ENCODE measurements at places on chromosomes 2 and 18. TPM values are rescaled to one million over a fixed set of nuclear protein-coding genes. Genes with fewer than 3 reads are reported as not detected.

The SRD5A2 gene
- not detected for total RNA-seq

- no peak for DNase-seq
These were observed 184.4 kb upstream of the SLC39A10 start for GRCh38 chr2:195472501-195473234.

DNA sequence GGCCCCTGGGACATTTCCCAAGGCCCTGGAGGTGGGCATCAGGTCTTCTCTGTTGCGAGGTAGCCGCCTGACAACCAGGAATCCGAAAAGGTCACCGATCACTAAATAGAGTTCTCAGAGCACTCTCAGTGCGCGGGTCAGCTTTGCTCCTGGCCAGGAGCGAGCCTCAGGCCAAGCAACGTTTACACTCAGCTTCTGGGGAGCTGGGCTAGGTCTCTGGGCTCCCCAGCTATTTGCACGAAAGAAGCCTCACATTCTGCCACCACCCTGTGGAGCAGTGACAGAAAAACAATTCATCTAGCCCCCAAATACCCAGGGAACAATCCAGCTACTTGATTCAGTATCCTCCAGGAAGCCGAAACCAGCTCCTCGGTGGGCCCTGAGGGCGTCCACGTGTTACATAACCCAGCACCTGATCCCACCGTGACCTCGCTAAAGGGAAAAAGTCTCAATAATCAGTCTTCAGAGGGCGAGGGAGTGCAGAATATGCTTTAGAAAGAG, 3.3 kb downstream of the SH3BP4 start:
- DNase-seq: no peak

DNA sequence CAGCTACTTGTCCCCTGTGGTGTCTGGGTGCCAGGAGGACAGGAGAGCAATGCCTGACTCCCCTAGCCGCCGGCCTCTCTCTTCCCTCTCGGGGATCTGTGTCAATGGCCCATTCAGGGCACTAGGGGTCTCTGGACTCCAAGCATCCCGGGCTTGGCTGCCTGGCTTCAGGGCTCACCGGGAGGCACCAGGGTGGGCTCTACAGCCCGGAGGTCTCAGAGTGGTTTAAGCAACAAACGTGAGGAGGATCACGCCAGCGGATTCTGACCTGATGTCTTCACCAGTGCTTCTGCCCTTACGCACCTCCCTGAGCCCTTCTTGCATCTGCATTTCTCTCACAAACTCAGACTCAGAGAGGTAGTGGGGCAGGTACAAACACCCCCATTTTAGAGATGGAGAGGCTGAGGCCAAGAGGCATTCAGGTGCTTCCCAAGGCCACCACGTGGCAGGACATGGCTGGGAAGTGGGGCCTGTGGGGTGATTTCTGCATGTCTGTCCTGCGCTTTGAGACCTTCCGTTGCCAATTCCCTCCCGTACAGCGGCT, 243.0 kb downstream of the CELF4 start:
- peak; percentile 41 for DNase-seq

DNA sequence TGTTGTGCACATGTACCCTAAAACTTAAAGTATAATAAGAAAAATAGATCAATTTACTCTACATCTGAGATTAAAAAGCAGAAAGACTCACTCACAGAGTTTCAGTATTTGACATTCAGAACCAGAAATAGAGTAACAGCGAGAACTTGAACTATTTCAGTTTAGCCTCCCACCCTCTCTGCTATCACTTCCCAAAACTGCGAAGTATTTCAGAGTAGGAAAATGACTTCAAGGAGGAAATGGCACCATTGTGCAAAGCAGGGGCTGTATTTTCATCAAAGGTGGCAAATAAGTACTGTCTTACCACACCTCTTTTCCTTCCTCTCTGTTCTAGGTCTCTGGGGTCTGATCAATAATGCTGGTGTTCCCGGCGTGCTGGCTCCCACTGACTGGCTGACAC, 13.6 kb downstream of the DHRS9 start:
- no peak for DNase-seq

DNA sequence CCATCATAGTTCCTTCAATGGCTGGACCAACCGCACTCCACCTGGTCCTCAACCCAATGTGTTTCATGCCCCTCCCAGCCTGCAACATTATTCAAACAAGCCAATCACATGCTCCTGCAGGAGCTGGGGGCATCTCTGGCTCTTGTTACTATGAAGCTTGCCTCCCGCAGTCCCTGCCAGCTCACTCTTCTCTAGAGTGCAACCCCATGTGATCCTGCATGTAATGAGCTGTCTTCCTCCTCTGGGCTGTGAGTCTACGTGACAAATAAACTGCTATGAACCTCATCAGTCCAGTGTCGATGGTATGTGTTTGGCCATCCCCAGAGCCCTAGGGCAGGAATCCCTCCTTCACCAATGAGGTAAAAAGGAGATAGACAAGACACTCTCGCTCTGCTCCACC, 15.8 kb upstream of the BOD1L2 start:
- DNase-seq: no peak

GRCh38 chr2:43370705-43371104, 144.3 kb upstream of the ZFP36L2 start:
- DNase-seq: peak; percentile 23

DNA sequence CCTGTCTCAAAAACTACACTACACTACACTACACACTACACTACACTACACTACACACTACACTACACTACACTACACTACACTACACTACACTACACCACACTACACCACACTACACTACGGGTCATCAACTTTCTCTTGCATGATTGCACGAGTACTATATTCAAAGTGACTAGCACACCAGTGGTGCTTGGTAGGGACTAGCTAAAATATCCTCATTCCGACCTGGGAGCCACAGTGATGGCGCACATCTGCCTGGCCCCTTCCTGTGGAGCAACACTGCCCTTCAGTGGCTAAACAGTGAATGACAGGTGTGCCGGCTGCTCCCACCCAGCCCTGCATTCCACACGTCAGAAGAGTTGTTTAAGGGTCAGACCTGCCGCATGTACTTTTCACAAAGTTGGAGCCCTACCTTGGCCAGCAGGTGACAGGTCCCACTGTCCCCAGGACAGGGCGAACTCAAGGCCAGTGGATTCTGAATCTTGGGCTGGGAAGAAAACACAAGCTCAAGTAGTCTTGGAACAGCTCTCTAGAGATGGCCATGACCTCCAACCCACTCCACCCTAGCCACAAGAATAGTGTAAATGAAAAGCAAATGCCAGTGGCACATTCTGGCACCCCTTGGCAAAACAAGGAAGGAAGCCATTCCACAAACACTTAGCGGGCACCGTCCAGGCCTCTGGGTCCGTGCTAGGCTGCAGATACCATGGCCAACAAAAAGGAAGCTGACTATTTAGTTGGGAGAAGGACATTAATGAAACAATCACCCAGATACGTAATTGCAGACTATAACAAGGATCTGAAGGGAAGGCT, 79.7 kb upstream of the MSH2 start:
- DNase-seq: peak; percentile 67

GRCh38 chr2:74658516-74658915, 4.5 kb downstream of the SEMA4F start:
- DNase-seq: no peak

The CYS1 gene
- total RNA-seq: under 0.01 TPM

The CFAP210 gene
- not detected for total RNA-seq

- DNase-seq: no peak
These were observed 26.5 kb downstream of the CRYGD start for GRCh38 chr2:208097801-208098200.

The TRIM43 gene
- not detected for total RNA-seq

DNA sequence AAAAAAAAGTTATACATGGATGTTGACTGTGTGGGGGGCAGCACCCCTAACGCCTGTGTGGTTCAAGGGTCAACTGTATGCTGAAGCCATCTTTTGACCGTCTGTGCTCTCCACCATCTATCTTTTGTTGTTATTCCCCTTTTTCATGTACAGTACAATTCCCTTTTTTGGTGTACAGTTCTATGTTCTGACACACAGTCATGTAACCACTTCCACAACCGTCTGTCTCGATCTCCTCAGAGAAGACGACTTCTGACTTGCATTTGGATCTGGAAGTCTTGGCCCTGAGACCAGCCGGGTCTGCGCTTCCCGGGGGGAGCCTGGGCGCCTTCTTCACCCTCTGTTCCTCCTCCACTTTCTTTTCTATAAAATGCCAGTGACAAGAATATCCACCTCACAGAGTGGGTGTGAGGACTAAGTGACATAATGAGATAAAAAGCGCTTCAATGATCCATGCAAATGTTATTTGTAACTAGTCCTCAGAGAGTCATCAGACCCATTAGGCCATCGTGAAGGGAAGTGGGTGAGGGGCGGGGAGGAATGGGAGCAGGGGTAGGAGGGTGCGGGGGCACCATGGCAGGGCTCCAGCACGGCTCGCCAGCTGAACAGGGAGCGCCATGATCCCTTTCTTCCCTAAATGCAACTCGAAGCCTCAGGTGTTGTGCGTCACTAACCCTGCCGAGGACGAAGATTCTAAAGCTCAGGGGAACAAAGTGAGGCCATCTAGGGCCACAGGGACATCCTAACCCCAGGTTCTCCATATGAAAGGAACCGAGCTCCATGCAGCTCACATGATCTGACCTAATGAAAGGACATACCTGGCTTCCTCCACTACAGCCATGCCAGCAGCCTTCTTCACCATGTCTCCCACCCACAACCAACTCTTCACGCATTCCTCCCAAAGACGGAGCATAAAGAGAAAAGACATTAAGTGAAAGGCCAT, 16.6 kb downstream of the ADCY3 start:
- no peak for DNase-seq

GRCh38 chr2:18356676-18357075, 203.8 kb downstream of the RDH14 start:
- peak; percentile 79 for DNase-seq

The GALNT1 gene
- total RNA-seq: 108 TPM

GRCh38 chr2:147843391-147843863, 1.4 kb upstream of the ACVR2A start:
- DNase-seq: no peak

DNA sequence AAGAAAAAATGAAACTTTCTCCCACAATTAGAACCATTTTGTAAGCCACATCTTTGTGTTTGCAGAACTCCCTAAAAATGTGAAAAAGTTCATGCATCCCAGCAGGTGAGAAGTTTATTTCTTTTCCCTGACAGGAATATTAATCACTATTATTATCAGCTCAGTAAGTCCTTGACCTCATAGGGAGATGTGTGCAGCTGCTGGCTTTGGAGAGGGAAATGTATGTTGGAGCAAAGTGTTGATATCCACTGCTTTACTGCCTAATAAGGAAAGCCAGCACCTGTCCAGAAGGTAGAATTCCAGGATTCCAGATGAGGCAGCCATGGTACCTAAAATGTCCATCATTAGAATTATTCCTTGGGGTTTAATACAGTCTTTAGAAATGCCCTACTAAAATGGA, 35.8 kb upstream of the CCNT2 start:
- DNase-seq: no peak

DNA sequence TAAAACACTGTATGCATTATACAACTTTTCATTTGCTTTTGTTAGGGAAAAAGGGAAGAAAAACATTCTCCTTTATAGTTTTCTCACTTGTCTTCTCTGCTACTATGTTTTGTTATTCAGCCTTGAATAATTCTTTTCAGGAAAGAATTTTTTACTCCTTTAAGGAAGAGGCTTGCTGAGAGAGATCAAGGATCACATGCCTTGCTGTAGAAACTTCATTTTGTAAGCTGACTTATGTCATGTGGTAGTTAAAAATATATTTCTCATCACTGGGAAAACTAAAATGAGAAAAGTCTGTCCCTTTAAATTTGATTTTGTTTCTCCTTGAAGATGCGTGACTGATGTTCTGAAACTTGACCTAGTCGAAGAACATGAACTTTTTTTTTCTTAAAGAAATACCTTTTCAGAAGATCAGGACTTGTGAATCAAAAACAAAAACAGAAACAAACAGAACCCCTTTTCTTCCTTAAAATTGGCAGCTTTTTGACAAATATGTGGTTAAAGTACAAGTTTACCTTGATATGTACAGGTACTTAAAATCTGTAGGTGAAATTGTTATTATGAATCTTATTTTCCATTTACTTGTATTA, 145.1 kb downstream of the COMMD1 start:
- DNase-seq: no peak

- DNase-seq: no peak
These were observed 32.2 kb upstream of the AMMECR1L start for GRCh38 chr2:127917916-127918315.

GRCh38 chr2:207768168-207768865, 1.4 kb downstream of the FZD5 start:
- DNase-seq: peak; percentile 52

DNA sequence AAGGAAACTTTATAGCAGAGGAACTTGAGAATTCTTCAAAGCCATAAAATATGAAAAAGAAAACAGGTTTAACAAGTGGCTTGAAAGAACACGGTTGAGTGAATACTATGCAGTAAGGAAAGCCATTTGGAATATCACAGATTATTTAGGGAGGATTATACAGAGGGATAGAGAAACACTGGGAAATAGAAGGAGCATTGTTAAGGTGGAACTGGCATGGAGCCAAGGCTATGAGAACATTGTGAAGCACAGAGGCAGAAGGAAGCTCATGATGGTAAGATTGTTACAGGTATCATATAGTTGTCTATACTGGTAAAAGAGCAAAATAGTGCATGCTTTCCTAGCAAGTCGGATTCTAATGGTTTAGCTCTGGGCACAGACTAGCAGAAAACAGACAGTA, 87.1 kb downstream of the SS18 start:
- DNase-seq: peak; percentile 41

The UGT1A4 gene
- not detected for total RNA-seq

- no peak for DNase-seq
These were observed 32.0 kb upstream of the INHBB start for GRCh38 chr2:120313695-120314615.

The MFF gene
- 33.9 TPM for total RNA-seq
